ENCODE measurements at places on chromosomes 11 and 22.

DNA sequence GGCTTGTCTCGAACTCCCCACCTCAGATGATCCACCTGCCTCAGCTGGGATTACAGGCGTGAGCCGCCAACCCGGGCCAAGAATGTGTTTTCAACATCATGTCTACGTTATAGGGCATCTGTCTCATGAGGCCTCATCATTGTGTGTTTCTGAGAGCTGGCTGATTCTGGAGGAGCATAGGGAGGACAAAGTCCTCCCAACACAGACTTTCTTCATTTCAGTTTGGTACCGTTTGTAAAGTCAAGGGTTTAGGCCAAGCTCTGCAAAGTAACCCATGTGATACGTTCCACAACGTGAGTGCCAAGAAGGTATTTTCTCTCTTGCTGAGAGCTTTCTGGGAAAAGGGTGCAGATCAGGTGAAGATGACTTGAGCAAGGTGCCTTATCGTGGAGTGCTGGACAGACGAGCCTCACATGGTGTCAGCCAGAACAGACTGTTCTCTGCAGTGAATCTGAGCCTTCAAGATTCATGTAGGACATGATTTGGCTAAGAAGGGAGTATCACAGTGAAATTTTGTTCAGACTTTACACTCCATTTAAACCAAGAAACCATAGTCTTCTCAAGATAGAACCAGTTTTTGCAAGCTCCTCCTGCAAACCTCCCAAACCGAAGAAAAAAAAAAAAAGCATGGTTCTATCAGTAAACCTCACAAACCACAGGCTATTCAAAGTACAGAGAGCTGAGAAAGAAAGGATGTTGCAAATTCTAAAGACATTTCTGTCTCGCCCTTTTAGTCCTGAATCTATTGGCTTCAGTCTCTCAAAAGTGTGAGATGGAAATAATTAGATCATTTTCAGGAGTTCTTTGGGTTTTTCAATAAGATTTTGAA lies 71.7 kb downstream of the DBX1 start:
- H3K4me3 ChIP-seq = no peak overlapping the region
- H3K27me3 ChIP-seq = no peaks in the 10 kb centered on the region
- DNase-seq = peak; percentile 63
- no peaks in the 10 kb centered on the region for H3K4me1 ChIP-seq
- no peaks in the 10 kb centered on the region for H3K36me3 ChIP-seq
- no peak overlapping the region for H3K27ac ChIP-seq

- no peaks in the 10 kb centered on the region for H3K27me3 ChIP-seq
- no peak overlapping the region for H3K27ac ChIP-seq
- H3K36me3 ChIP-seq = peaks cover 48% of the 10 kb centered on the region
- no peak overlapping the region for H3K4me3 ChIP-seq
- H3K4me1 ChIP-seq = no peaks in the 10 kb centered on the region
- no peak for DNase-seq
Observed at GRCh38 chr11:68430801-68431200, 29.8 kb upstream of the PPP6R3 start.

- no peaks in the 10 kb centered on the region for H3K36me3 ChIP-seq
- no peak overlapping the region for H3K27ac ChIP-seq
- no peaks in the 10 kb centered on the region for H3K4me1 ChIP-seq
- DNase-seq = no peak
- no peaks in the 10 kb centered on the region for H3K27me3 ChIP-seq
Observed at GRCh38 chr11:26326793-26327400, 5.0 kb upstream of the ANO3 start.

DNA sequence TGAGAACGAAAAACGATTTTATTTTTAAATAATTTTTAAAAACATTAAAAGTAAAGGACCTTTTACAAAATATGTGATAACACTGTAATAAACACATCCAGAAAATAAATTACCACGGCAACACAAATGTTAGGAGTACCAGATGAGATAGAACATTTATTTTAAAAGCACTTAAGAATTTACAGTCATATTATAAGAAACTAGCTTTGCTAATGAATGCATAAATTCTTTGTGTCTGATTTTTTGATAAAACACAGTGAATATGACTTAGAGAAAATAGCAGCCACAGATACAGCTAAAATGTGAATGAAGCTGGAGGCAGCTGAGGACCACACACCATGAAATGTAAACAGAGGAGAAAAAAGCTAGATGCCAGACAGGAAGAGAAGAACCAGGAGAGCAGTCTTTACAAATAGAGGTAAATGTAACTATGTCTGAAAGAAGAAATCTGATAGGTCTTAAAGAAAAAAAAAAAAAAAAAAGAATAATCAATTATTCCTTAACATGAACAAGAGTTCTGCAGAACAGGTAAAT lies 14.6 kb downstream of the CCDC34 start:
- DNase-seq = no peak
- no peaks in the 10 kb centered on the region for H3K4me1 ChIP-seq
- H3K4me3 ChIP-seq = no peak overlapping the region
- H3K27ac ChIP-seq = no peak overlapping the region

GRCh38 chr11:96373826-96374225 lies 15.9 kb downstream of the CCDC82 start:
- no peak overlapping the region for H3K27ac ChIP-seq
- no peak for DNase-seq
- H3K4me1 ChIP-seq = no peaks in the 10 kb centered on the region
- H3K36me3 ChIP-seq = peaks cover 2% of the 10 kb centered on the region
